ENCODE measurements at places on chromosomes 7 and 10. TPM values are rescaled to one million over a fixed set of nuclear protein-coding genes. Genes with fewer than 3 reads are reported as not detected.

GRCh38 chr7:41834805-41835694, 132.2 kb upstream of the INHBA start:
- H3K4me3 ChIP-seq, result no peak overlapping the region
- peaks cover 8% of the 10 kb centered on the region for H3K4me1 ChIP-seq
- DNase-seq, result no peak
- no peaks in the 10 kb centered on the region for H3K27me3 ChIP-seq
- H3K36me3 ChIP-seq, result no peaks in the 10 kb centered on the region

DNA sequence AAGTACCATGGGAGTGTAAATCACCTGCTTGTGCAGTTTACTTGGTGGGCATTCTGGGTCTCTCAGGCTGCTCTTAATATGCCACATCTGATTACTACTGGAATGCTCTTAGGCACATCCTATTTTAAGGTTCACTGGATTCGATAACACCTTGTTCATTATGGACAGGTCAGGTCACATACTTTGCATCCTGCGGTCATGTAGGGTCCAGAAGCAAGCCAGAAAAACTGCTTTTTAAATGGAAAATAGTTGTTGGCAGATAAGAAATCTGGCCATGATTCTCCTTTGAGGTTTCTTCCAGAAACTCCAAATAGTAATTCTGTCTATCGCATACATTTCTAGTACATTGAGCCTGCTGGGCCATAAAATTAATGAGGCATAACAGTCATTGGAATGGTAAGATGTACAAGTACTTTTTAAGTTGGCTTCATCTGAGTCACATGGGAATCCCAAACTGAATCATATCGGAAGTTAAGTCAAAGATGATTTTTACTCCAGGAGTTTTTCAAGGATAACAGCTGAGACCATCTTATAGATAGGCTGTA, 371.9 kb downstream of the LRRTM3 start:
- no peak for DNase-seq
- no peaks in the 10 kb centered on the region for H3K4me1 ChIP-seq
- H3K4me3 ChIP-seq, result no peak overlapping the region
- H3K27me3 ChIP-seq, result no peaks in the 10 kb centered on the region
- no peak overlapping the region for H3K27ac ChIP-seq
- no peaks in the 10 kb centered on the region for H3K36me3 ChIP-seq

GRCh38 chr7:109235316-109235715, 665.6 kb downstream of the DNAJB9 start:
- no peak overlapping the region for H3K4me3 ChIP-seq
- H3K4me1 ChIP-seq, result no peaks in the 10 kb centered on the region
- no peaks in the 10 kb centered on the region for H3K27me3 ChIP-seq
- no peak for DNase-seq

GRCh38 chr7:25360451-25360850, 132.2 kb upstream of the NPVF start:
- H3K4me1 ChIP-seq, result no peaks in the 10 kb centered on the region
- no peak overlapping the region for H3K27ac ChIP-seq
- DNase-seq, result no peak

The TDRD1 gene
- total RNA-seq, result not detected

DNA sequence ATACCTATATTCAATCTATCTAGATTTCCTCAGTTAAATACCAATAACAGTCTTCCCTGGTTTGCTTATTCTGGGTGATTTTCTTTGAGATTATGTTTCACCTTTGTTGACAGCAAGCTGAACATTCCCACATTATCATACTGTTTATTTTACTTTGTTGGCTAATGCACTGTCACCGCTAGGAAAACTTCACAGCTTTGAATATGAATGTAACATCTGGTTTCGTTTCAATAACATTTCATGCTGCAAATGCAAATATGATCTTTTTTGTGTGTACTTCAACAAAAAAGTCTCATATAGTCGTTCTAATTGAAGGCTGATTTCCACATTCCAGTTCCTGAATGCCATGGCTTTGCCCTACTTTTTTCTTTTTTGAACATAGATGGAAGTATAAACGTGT, 946.3 kb upstream of the GHITM start:
- H3K27me3 ChIP-seq, result no peaks in the 10 kb centered on the region
- no peak for DNase-seq
- no peaks in the 10 kb centered on the region for H3K4me1 ChIP-seq
- H3K27ac ChIP-seq, result no peak overlapping the region
- no peak overlapping the region for H3K4me3 ChIP-seq

The FOXP2 gene
- 29.7 TPM for total RNA-seq

GRCh38 chr10:113515601-113516000, 37.3 kb upstream of the HABP2 start:
- no peaks in the 10 kb centered on the region for H3K27me3 ChIP-seq
- no peak overlapping the region for H3K4me3 ChIP-seq
- no peak overlapping the region for H3K27ac ChIP-seq
- no peaks in the 10 kb centered on the region for H3K36me3 ChIP-seq

- H3K27me3 ChIP-seq, result no peaks in the 10 kb centered on the region
- H3K27ac ChIP-seq, result no peak overlapping the region
- peaks cover 50% of the 10 kb centered on the region for H3K4me1 ChIP-seq
- H3K4me3 ChIP-seq, result no peak overlapping the region
- DNase-seq, result no peak
- H3K36me3 ChIP-seq, result no peaks in the 10 kb centered on the region
Observed at GRCh38 chr10:124949543-124949942, 7.6 kb downstream of the ZRANB1 start.

DNA sequence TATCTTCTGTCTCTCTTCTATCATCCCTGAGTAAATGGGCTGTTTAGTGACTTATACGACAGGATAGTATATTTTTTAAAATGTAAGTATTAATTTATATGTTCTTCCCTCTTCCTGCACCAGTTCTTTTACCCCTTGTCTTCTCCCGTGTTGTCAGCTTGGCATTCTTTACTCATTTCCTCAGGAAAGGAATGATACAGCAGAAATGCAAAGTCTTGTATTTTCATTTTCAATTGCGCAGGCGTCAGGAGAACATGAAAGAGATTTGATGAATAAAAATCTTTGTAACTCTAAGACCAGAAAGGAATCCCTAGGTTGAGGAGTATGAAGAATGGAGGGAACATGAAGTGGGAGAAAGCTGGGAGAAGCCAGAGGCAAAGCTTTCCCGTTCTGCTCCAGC, 18.8 kb upstream of the VPS41 start:
- H3K4me1 ChIP-seq, result no peaks in the 10 kb centered on the region
- H3K36me3 ChIP-seq, result no peaks in the 10 kb centered on the region
- H3K27me3 ChIP-seq, result no peaks in the 10 kb centered on the region
- no peak for DNase-seq

DNA sequence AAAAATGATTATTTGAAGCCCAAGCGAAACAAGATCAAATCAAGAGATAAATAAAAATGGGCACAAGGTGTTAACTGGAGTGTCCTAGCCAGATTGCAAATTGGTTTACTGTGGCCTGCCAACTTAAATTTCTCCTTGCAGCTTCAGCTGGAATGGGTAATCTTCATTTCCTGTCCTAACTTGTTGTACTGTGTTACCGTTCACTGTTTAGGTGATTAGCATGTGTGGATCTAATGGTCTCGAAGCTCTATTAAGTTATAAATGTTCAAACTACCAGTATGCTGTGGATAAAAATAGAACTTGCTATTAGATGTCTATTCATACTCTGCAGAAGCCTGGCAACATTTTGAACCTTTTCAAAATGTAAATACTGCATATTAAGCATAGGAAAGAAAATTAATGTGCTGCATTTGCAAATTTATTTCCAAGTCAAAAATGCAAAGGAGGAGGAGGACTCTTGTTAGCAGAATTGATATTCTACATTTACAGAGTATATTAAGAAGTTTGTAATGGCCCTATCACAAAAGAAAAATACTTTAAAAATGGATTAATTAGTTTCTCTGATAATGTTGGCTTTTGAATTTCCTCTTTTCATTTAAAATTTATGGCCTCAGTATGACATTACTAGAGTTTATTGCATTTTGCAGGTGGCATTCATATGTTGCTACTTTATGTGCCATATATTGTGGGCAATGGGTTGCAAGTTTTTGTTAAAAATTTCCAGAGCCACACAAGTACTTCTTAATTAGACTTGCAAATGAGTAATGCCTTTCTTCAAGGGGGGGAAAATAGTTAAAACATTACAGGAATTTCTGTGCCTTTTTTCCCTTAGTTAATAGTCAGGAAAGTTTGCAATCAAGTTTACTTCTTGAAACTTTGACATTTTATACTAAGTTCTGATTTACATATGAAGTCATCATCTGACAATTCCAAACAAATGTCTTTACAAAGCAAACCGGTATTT, 92.1 kb downstream of the CABCOCO1 start:
- DNase-seq, result no peak
- no peaks in the 10 kb centered on the region for H3K27me3 ChIP-seq
- H3K4me3 ChIP-seq, result no peak overlapping the region
- H3K27ac ChIP-seq, result no peak overlapping the region
- H3K36me3 ChIP-seq, result no peaks in the 10 kb centered on the region

The LDB3 gene
- 4.7 TPM for total RNA-seq
